Natural killer cell (primary cell): ENCODE measurements at places on chromosomes 2 and 18.
A peak's percentile ranks its signal among the peaks of the same experiment; 100 is the strongest.

GRCh38 chr2:126241411-126241810, 414.5 kb upstream of the GYPC start:
- H3K36me3 ChIP-seq: no peaks in the 10 kb centered on the region
- DNase-seq: no peak
- H3K4me1 ChIP-seq: no peaks in the 10 kb centered on the region

- H3K27ac ChIP-seq: no peak overlapping the region
- no peak overlapping the region for H3K4me3 ChIP-seq
- no peaks in the 10 kb centered on the region for H3K36me3 ChIP-seq
- no peak for DNase-seq
- no peaks in the 10 kb centered on the region for H3K27me3 ChIP-seq
Measured at GRCh38 chr2:33033606-33034081, 86.9 kb downstream of the LTBP1 start.

- peak; percentile 66 for DNase-seq
- H3K27ac ChIP-seq: no peak overlapping the region
- no peaks in the 10 kb centered on the region for H3K4me1 ChIP-seq
Measured at GRCh38 chr2:180124273-180125139, 117.4 kb upstream of the CWC22 start.

GRCh38 chr2:119293900-119294299, 70.3 kb downstream of the STEAP3 start:
- no peak overlapping the region for H3K4me3 ChIP-seq
- H3K4me1 ChIP-seq: peaks cover 3% of the 10 kb centered on the region
- H3K36me3 ChIP-seq: no peaks in the 10 kb centered on the region
- no peaks in the 10 kb centered on the region for H3K27me3 ChIP-seq
- no peak for DNase-seq

GRCh38 chr18:41955688-41956087, 654 bp downstream of the PIK3C3 start:
- no peaks in the 10 kb centered on the region for H3K27me3 ChIP-seq
- peaks cover 2% of the 10 kb centered on the region for H3K4me1 ChIP-seq
- H3K27ac ChIP-seq: peak overlapping the region; percentile 81
- H3K4me3 ChIP-seq: peak overlapping the region; percentile 90
- DNase-seq: no peak

DNA sequence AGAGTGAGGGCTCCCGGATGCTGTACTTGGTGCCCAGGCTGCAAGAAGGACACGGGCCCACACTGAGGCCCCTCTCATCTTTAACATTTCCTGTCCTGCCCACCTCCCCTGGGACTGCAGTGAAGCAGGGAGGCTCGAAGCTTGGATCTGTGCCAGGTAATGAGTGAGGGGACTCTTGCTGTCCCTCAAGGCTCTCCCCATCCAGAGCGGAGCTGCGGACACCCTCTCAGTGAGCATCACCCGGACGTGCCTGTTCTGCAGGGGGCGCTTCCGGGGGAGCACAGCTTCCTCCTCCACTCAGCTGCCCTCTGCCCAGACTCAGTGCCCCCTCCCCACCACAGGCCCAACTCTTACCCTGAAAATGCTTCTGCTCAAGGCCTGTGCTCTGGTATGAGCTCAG, 150.0 kb upstream of the MYCN start:
- H3K4me3 ChIP-seq: no peak overlapping the region
- no peaks in the 10 kb centered on the region for H3K36me3 ChIP-seq
- H3K4me1 ChIP-seq: no peaks in the 10 kb centered on the region
